ENCODE measurements at places on chromosomes 2 and 18.

DNA sequence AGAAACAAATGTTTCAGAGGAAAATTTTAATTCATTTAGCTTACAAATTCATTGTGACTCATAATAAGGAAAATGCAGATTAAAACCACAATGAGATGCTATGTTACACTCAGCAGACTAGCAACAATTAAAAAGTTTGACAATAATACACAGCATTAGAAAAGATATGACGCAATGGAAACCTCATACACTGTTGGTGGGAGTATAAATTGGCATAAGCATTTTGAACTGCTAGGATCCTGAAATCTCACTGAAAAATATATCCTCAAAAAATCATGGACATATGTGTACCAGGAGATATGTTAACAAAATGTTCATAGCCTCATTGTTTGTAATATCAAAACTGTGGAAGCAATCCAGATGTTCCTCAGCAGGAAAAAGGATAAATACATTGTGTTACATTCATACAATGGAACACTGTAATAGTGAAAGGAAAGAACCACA lies 13.7 kb downstream of the CALCRL start:
- no peak for DNase-seq

DNA sequence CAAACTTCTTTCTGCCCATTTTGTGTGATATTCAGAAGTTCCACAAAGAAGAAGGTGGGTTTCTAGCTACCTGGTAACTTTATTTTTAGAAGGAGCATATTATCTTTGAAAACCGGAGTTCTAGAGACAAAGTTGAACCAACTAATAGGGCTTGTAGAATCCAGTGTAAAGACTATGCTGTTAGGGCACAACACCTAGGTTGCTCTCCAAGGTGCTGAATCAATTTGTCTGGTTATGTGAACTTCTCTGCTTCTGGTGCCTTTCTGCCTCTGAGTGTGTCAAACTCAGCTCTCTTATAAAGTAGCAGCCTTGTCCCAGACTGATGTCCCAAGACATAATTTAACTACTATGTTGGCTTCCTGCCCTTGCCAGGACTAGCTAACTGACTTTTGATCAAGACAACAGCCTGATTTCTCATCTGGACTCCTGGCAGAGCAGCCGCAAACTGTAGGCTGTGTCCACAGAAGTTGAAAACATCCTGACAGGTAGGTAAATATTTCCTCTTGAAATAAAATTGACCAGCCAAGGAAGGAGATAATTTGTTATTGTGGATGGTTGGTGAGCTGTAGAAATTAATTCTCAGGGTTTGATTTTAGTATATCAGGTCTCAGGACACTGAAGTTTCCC lies 119.4 kb downstream of the CYRIA start:
- peak; percentile 27 for DNase-seq

- no peak for DNase-seq
Measured at GRCh38 chr2:26000561-26001082, 18.3 kb upstream of the KIF3C start.

DNA sequence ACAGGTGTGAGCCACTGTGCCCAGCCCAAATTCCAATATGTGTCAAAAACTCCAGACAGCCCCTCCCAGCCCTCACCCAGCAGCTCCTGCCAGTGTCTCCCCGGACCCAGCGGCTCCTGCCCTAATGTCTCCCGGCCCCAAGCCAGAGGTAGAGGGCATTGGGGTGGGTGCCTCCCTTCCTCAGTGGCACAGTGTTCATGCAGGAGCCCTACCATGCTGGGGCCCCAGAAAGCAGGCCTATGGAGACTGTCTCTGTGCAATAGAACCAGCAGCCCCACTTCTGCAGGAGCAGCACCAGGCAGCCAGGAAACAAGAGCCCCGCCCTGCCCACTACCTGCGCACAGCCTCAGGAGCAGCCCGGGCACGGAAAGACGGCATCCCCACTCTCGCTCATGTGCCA lies 70.4 kb downstream of the EIPR1 start:
- DNase-seq: no peak

DNA sequence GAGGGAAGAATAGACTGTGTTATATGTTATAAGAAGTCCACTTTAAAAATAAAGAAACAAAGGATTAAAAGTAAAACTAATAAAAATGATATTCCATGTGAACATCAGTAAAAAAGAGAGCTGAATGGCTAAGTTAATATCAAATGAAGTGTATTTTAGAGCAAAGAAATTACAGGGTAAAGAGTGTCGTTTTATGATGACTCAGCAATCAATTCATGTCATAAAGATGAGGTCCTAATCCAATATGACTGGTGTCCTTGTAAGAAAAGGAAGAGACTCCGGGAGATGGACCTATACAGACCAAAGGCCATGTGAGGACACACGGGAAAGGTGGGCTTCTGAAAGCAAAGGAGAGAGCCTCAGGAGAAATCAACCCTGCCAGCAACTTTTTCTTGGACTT lies 615.5 kb upstream of the KLHL29 start:
- no peak for DNase-seq

DNA sequence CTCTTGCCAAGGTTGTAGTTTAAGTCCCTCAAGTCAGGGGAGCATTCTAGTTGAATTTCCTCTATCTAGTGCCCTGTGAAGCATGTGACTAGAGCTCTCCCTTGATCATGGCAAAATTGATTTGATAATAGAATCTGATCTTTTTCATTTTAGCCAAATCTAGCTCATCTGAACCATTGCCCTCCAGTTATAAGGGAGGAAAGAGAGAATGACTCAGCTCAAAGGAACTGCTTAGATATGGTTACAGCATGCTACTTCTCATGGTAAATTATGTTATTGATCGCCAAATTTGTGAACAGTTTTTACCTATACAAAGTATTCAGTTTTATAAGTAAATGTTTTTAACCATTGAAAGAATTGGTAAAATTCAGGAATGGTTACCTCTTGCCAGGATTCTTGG lies 100.8 kb downstream of the GPR39 start:
- DNase-seq: no peak

- DNase-seq: no peak
Measured at GRCh38 chr2:108945969-108946368, 43.1 kb downstream of the EDAR start.

- DNase-seq: no peak
Measured at GRCh38 chr18:28003451-28003850, 173.5 kb downstream of the CDH2 start.

Data from AML-193 (cell line).